ENCODE measurements at places on chromosomes 11 and 22.

DNA sequence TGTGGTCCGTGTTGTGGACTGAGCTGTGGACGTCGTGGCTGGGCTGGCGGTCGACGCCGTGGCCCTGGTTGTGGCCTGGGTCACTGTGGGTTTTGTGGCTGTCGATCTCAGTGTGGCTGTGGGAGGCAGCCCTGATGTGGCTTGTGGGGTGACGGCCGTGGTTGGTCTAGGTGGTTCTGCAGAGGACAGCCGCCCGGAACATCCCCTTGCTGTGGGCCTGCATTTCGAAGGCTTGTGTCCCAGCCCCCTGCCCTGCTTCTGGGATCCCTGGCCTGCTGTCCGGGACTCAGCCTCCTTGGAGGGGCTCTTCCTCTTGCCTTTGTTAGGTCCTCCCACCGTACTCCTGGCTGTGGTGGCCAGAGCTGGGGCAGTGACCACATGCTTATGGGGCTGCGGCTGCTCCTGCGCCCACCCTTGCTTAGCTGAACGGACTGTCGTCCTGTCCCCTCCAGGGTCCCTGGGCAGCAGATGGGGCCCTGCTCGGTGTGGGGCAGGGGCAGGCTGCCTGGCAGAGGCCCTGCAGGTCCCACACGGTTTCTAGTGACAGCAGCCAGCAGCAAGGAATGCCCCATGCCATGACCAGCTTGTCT lies 17.1 kb downstream of the MUC6 start:
- DNase-seq, result no peak

GRCh38 chr11:59814021-59814420 lies 3.4 kb upstream of the MRPL16 start:
- no peak for DNase-seq

DNA sequence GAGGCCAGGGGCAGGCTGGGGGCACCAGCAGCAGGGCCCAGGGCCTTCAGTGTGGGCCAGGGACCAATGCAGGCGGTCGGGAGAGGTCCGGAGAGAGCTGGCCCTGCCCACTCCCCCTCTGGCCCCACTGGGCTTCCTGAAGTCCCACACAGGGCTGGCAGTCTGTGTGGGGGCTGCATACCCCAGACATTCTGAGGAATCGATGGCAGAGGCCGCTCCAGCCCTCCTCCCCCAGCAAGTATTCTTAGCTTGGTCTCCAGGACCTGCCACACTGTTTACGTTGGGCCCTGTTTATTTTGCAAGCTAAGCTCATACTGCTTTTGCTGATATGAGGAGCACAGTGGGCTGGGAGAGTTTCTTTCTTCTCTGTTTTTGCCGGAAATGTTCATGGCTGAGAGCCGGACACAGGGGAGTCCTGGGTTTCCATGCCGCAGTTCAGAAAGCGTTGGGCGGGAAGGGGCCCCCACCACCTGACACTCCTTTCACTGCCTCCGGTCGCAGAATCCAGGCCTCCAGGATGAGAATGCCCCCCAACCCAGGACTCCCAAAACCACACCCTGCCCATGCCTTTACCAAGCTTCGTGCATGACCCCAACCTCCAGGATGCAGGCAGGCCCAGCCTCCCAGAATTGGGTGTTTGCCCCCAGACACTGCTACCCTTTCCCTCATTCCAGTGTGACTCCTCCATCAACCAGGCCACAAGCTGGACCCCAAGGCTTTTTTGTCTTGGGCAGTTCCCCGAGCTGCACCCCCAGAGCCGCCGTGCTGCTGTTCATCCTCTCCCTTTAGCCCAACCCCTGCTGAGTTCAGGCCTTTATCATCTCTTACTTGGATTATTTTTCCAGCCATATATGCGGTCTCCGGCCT lies 81.8 kb upstream of the KCNQ1OT1 start:
- peak; percentile 0 for DNase-seq

GRCh38 chr22:45164270-45165088 lies 754 bp downstream of the NUP50 start:
- DNase-seq, result peak; percentile 24

GRCh38 chr11:129881570-129882170 lies 13.7 kb downstream of the NFRKB start:
- DNase-seq, result peak; percentile 25

DNA sequence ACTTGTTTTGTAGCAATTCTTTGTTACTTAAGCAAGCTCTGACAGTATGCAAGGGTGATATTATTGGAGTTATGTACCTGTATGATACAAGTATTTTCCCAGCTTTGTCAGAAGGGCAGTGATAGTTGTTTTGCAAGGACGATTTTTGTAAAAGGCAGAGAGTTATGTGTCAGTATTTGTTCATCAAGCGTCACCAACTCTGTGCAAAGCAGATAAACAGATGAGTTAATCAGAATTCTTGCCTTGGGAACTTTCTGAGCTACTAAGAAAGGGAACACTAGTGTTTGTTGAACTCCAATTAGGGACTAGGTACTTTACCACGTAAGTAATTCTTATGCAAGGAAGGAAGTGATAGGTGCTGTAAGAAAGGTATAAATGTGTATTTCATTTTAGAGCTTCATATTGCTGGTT lies 1.4 kb downstream of the USP47 start:
- DNase-seq, result no peak

DNA sequence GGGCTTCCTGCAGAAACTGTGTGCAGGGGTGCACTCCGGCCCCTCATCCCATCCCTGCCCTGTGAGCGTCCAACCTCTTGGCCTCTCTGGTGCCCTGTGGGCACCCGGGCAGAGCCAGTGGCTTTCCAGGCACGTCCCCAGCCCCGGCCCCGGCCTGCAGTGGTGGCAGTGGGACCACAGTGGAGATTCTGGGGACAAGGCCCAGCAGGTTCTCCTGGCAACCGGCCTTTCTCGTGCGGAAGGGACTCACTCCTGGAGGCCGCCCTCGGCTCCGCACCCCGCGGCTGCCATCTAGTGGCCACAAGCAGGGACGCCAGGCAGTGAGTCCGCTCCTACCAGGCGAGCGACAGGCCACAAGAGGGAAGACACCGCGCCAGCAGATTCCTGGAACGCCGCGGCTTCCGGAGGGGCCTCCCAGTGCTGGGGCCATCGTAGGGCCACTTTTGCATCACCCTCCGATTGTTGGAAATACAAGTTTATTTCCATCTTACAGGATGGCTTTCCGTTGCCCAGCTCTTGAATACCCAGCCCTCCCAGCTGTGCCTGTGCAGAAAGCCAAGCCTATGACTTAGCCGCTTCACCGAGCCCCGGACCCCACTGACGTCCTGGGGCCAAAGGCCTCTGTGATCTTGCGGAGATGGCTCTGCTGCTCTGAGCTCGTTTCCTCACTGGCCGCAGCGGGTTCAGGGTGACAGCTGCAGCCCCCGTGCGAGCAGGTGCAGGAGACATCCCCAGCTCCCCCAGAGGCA lies 357.3 kb downstream of the CTTN start:
- peak; percentile 61 for DNase-seq

GRCh38 chr11:129427816-129428406 lies 52.3 kb downstream of the BARX2 start:
- no peak for DNase-seq

GRCh38 chr11:39236916-39237315 lies 2222.5 kb downstream of the LRRC4C start:
- no peak for DNase-seq

DNA sequence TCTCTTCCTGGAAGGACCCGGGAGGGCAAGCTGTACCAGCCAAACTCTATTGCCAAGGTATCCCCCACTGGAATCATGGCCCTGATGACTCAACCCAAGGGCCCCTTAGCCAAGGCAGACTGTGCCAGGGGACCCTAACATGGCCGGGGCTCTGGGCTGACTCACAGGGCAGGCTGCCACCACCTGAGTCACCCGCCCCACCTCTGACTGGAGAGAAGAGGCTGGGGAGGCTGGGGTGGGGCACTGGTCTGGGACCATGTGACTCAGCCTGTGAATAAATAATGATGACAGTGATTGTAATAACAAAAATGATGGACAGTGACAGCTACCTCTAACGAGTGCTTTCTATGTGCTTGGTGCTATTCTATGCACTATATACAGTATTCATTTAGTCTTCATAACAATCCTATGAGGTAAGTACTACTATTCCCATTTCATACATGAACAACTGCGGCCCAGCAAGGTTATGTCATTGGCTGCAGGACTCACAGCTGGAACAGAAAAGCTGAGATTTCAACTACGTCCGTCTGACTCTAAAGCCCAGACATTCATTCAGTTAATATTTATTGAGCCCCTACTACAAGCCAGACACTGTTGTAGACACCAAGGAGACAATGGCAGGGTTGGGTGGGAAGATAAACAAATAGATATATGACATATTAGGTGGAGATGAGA lies 84.2 kb downstream of the FBXO7 start:
- peak; percentile 3 for DNase-seq

DNA sequence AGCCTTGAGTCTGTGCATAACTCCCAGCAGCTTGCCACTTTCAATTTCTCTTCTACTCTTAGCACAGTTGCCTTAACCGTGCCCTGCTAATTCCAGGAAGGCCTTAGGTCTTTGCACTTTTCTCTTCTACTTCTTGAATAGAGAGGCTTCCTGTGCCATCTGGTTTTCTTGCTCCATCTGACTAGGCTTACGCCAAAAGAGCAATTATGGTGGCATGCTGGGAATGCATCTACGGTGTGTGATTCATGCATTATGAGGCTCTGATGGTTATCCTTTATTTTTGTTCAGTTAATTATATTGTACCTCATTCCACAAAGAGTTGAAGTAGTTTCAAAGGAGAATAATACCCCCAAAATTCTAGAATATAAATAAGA lies 29.4 kb downstream of the SIK2 start:
- no peak for DNase-seq

DNA sequence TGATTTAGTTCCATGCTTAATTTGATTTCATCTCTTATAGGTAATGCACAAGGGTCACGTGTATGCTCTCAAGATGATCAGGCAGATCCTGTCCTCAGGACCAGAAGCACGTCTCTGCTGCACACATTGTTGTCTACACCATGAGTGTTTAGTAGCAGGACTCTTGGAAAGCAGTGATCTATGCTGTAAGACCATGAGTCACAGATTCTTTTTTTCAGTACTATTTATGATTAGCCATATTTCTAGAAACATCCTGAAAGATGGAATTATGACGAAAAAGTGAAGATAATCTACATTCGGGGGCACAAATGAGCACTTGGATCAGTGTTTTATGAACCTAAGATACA lies 29.6 kb downstream of the ZBED4 start:
- DNase-seq, result no peak

- no peak for DNase-seq
Observed at GRCh38 chr22:26045860-26046259, 123.4 kb upstream of the SEZ6L start.

- no peak for DNase-seq
Observed at GRCh38 chr11:33449798-33450197, 192.6 kb downstream of the HIPK3 start.

DNA sequence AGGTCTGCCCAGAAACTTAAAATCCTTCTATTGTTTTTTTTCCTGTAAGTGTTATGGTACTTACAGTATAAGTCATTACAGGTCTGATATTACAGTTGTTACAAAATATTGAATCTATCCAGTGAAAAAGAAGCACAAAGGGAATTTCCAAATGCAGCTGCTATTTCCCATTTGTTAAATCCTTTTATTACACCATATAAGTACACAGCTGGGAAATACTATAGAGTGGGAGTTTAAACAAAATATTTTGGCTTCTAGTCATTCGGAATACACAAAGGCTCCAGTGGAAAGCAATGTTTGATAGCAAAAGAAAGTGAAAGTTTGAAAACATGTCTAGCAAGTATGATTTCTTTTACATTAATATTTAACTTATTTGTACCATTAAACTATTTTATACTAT lies 18.0 kb downstream of the SOX6 start:
- no peak for DNase-seq

DNA sequence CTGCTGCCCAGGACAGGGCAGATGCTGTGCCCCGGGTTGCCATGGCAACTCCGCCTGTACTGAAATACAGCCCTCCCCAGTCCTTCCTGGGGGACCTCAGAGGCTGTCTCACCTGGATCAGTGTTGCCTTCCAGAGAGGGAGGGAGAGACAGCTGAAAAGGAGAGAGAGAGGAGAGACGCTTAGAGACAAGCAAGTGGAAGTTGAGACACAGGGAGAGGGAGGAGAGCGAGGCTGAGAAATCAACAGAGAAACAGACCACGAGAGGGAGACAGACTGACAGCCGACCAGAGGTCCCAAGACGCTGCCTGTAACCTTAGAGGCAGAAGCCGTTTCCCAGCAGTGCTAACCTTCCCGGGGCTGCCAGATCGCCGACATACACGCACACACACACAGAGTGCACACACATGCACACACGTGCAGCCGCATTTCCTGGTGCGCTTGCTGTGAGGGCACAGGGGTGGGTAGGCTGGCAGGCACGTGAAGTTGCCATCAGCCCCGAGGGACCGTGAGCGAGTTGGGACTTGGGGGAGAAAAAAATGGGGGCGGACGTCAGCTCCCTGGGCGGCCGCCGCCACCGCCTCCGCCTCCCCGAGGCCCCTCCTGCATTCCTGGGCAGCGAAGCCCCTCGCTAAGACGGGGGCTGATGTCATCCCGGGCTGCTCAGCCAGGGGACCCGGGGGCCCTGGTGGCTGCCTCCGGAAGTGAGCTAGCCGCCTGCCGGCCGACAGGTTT lies 88.6 kb upstream of the CRYBB3 start:
- DNase-seq, result peak; percentile 49

DNA sequence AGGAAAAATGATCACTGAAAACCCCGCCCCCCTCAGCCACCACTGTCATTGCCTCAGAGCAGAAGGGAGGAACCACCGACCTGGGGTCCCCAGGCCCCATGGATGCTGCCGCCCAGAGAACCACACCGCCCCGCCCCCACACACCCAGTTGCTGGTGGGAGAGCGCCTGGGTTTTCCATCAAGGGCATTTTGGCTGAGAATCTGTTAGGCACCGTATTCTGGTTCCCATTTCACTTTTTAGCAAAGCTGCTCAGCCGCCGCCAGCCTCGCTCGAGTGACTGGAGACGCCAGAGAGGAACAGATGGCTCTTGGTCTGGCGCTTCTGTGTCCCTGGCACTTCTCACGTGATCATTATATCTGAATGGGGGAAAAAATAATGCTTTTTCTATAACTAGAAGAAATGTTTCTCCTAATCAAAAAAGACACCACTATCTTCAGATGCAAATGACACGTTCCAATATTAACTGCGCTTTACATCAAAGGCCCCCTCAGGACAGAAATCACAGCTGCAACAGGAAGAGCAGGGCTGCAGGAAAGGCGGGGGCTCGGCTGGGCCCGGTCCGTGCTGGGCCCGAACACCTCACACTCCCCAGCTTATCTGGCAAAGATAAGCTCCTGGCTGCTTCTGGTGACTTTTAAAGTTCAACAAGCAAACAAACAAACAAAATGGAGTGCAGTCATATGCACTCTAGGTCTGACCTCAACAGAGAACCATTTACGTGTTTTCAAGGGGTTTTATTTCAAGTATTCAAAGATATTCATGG lies 149.8 kb downstream of the MPPED1 start:
- no peak for DNase-seq

GRCh38 chr11:73396985-73397384 lies 20.8 kb downstream of the RELT start:
- DNase-seq, result no peak

DNA sequence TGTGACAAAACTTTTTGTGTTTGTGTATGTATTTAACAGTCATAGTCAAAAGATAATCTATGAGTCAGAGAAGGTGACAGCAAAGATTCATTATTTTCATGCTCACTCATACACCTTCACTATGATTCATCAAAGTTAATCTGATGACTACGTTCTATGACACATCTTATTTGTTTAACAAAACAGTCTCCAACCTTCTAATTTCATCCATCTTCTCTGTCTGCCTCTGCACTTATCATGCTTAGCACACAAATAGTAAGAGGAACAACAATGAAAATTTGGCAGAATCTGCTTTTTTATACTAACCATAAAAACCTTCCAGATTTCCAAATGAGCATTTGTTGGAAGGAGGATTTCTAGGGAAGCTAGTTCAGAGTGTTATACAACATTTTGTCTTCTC lies 568.9 kb downstream of the LUZP2 start:
- no peak for DNase-seq

Data from stimulated activated CD4-positive, alpha-beta T cell treated with anti-CD3 and anti-CD28 coated beads, Interleukin-1b, Interleukin-23, amount 100 ng/mL, for 48 hours (primary cell).